ENCODE measurements at places on chromosomes 4 and X. TPM values are rescaled to one million over a fixed set of nuclear protein-coding genes. Genes with fewer than 3 reads are reported as not detected.

GRCh38 chr4:182023469-182023868, 219.7 kb upstream of the TENM3 start:
- DNase-seq = no peak

DNA sequence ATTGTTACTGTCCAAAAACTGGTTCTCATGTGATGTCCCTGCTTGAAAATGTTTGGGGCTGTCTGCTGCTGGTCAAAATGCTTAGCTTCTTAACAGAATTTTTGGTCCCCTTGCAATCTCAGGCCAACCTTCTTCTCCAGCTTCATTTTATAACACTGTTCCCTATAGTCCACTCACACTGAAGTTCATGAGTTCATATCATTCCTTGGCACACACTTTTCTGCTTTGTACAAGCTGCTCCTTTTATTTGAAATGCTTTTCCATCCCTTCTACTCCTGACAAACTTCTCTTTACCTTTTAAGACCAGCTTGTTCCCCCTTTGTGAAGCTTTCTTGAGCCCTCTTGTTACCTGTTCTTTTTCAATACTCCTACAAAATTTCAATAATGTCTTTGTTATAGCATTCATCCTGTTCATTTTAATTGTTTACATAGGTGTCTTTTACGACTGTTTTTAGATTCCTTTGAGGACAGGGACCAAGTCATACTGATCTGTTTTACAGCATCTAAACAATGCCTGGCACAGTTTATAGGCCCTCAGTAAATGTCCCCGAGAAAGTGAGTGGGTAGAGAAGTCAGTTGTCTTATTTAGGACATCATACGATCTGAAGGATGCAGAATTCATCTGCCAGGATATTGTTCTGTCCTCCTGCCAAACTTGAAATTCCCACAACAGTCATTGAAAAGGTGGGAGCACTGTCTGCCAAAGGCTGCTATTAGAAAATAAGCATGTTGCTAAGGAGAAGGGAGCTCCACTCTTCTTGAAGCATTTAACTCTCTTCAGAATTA, 134.4 kb upstream of the BMPR1B start:
- no peak for DNase-seq

DNA sequence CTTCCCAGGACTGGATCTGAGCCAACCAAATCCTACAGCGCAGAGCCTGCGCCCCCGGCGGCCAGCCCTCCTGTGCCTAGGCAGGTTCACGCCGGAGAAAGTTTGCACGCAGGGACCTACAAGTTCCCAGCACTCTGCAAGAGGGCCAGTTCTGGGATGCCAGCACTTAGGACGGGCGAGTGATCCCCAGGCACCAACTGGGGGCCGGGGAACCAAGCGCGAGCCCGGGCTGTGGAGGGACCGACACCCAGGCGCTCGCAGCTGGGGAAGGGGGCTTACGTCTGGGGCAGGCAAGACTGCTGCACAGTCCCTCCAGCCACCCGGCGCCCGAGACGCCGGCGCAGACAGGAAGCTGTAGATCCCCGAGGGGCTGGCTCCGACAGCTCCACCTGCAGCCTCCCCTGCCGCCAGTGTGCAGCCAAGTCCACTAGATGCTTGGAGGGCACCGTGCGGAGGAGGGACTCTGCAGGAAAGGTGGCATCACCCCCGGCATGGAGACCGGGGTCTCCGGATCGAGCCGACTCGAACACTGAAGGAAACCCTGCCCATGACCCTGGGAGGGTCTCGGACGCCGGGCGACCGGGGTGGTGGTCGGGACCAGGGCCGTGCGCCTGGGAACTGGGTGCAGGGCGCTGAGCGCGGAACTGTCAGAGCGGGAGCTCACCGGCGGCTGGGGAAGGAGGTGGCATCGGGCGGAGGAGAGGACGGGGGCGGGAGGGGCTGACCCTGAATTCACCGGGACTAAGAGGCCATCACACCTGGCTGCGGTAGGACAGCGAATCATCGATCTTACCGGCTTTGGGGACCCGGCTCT, 566 bp downstream of the CORIN start:
- peak; percentile 88 for DNase-seq

DNA sequence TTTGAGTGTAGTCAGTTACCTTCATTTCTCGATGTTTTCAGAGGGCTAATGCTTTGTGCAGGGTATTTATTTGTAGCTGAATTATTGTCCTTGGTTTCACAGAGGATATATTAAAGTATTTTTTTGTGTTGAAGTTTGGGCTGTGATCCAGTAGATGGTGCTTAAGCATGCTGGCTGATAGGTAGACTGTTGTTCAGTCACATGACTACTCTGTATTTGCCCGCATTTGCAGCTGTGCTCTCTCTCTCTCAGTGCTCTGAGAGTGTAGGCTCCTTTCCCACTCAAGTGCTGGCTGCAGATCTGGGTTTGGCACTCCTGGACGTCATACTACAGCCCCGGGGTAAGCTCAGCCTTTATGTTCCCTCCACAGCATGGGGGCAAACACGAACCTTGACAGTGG, 21.7 kb downstream of the RAB40AL start:
- no peak for DNase-seq

Gene C4orf36
- total RNA-seq = 0.72 TPM

- DNase-seq = no peak
These were observed 24.3 kb downstream of the RAI2 start for GRCh38 chrX:17836830-17837229.

DNA sequence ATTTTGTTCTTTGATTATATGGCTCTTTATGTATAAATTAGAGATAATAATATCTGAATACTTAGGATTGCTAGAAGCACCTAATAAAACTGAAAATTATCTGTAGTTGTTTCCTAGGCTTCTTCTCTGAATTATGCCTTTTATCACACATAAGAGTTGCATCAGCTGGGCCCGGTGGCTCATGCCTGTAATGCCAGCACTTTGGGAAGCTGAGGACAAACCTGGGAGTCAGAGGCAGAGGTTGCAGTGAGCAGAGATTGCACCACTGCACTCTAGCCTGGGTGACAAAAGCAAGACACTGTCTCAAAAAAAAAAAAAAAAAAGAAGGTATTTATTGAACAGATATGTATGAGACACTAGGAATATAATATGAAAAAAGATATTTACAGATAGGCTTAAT, 773.5 kb upstream of the AGA start:
- DNase-seq = no peak

GRCh38 chr4:155173371-155173770, 35.1 kb upstream of the NPY2R start:
- DNase-seq = no peak

Gene TEX11
- not detected for total RNA-seq

DNA sequence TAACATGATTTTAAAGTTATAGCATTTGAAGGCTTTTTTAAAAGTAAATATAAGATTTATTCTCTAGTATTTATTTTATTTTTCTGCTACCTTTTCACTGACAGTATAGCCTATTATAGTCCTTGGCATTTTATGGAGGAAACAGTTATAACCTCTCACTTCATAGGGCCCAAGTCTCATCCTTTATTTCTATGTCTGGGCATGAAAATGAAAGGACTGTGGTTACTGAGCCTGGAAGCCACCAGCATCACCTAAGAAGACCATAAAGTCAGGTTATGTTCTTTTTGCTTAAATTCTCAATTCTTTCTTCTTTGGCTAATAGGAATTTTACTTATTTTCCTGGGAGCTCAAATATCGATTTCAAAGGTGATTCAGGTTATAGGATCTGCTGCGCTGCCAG, 494.7 kb upstream of the TECRL start:
- DNase-seq = no peak

GRCh38 chr4:154452798-154453346, 38.7 kb downstream of the DCHS2 start:
- DNase-seq = peak; percentile 29

- DNase-seq = no peak
These were observed 25.3 kb downstream of the BTC start for GRCh38 chr4:74768857-74769525.

- peak; percentile 91 for DNase-seq
These were observed 94.1 kb upstream of the GPR50 start for GRCh38 chrX:151082077-151082948.

- no peak for DNase-seq
These were observed 54.3 kb downstream of the DCTD start for GRCh38 chr4:182862921-182863320.

- no peak for DNase-seq
These were observed 487.3 kb downstream of the MID1IP1 start for GRCh38 chrX:39288592-39288991.

DNA sequence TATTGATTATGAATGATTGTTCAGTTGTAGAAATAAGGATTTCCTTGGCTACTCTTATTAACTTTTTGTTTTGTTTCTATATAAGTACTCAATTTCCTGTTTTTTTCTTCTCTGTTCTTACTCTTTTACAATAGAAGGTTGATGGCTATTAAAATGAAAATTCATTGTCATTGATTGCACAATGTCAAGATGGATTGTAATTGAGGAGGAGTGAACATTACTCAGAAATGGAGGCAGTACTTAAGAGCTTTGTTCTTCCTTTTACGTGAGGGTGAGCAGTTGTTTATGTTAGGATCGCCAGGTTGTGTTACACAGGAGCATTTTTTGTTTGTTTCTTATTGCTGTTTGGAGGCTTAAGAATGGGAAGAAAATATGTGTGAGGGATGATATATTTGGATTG, 2062.4 kb downstream of the ARAP2 start:
- DNase-seq = no peak

Gene PTPN13
- 87.8 TPM for total RNA-seq

- DNase-seq = no peak
These were observed 8.8 kb downstream of the WDR13 start for GRCh38 chrX:48606091-48606490.

Gene ARHGEF6
- 17.4 TPM for total RNA-seq

DNA sequence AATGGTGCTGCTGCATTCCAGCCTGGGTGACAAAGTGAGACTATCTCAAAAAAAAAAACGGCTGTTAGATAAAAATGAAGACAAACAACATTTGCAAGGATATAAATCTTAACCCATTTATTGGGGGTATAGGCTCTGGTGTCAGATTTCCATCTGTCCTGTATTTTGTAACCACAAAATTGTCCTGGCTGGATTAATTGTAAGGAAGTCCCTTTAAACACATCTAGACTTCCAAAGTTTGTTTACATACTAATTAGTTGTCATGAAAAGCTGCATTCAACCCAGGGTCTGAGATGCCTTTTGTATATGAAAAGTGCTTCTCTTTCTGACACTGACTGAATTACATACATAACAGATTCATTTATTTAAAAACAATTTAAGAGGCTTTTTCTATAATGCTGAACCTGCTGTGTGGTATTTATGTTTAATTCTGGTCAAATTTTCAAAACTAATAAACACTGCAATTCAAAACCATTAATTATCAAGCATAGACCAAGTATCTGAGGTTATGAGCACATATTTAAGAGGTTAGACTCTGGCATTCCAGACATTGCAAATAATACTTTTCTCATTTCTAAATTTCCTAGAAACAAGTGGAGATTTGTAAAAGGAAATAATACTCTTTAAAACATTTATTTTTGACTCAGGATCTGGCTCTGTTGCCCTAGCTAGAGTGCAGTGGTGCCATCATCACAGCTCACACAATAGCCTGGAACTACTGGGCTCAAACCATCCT, 17.5 kb upstream of the UGDH start:
- DNase-seq = no peak

Gene RAB41
- total RNA-seq = not detected

GRCh38 chr4:10456260-10456594, 999 bp downstream of the ZNF518B start:
- no peak for DNase-seq

Gene MAGEA11
- total RNA-seq = not detected

DNA sequence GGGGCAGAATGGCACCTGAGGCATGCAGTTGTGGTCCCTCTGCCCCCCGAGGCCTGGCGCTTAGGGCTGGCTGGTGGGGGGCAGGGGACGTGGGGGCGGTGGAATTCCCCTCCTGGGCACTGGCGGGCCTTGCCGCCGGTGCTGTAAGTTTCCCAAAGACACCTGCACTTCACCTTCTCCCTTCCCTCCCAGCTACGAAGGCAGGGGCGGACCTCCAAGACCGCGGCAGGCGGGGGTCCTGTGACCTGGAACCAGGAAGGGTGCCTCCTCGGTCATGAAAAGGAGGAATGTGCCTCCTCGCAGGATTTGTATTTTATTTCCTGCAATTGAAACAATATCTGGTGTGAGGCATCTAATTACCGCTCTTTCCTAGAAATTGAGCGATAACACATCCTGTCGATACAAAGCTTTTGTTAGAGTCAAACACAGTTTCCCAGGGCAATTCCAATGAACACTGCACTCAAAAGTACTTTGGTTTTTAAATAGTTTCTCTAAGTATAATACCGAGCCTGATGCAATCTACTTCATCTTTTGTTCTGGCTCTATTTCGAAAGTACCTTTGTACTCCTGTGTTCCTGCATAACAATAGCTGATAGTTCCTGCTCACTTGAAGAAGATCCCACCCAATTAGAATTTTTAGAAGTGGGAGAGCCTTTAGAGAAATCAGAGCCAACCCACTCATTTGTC, 12.3 kb upstream of the ADRA2C start:
- no peak for DNase-seq

GRCh38 chr4:1410491-1411325, 4.5 kb upstream of the NKX1-1 start:
- peak; percentile 99 for DNase-seq

Gene PRKG2
- total RNA-seq = 0.88 TPM

Data from osteoblast (primary cell).